ENCODE measurements at places on chromosomes 7 and 10.

DNA sequence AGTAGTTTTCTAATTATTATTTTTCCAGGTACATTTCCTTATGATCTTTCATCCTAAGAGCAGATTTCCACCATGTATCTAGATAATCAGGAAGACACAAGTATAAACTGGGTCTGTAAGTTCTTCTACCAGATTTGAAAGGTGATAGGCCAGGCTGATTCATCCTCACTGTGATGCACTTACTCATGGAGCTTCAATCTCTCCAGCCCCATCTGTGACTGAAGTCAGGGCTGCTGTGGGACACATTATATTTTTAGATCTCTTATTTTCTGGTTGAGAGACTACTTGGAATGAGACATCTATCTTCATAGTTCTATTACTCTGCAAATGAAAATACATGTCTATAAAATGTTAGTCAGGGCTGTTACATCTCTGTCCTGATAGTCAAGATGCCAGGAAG is 85.5 kb upstream of the SLC25A13 start:
- DNase-seq: no peak

DNA sequence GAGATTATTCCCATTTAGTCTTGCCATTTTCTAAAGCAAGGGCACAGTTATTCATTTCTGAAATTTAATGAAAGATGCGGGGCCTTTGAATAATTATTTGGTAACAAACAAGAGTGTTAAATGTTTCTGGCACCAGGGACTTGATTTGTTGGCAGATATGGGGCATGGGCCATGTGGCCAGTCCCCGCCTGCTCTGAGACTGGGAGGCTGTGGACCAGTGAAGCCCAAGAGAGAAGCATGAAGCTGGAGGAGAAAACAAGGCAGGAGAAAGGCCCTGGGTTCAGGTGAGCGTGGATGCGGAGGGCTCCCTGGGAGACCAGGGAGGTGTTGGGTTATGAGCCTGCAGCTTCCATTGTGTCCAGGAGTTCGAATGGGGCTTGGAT is 378.5 kb downstream of the TCERG1L start:
- no peak for DNase-seq

DNA sequence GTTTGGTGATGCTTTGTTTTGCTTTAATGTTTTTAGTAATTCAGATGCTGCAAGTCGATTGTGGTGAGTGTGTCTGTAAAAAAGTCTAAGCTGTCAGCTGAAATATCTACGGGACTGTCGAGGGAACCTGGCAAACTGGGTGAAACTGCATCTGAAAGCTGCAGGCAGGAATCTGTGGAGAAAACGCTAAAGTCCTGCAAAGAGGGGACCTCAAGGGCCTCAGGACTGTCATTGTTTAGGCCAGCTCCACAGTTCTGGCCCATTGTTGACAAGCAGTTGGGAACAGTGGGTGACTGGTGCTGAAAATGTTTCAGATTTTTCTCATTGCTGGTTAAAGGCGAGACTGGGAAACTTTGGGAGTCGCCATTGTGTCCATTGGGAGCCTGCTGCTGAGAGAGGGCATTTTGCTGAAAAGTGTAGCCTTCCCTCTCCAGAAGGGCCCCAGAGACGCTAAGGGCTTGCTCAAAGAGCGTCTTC is 1.8 kb downstream of the HOXA2 start:
- no peak for DNase-seq

- no peak for DNase-seq
Measured at GRCh38 chr10:131775433-131775832, 125.4 kb upstream of the PPP2R2D start.

- DNase-seq: no peak
Measured at GRCh38 chr10:119834188-119834587, 38.5 kb downstream of the MCMBP start.

GRCh38 chr10:126787201-126787600 is 116.7 kb upstream of the C10orf90 start:
- DNase-seq: no peak

- DNase-seq: peak; percentile 65
Measured at GRCh38 chr10:11015446-11015934, 2.2 kb upstream of the CELF2 start.

DNA sequence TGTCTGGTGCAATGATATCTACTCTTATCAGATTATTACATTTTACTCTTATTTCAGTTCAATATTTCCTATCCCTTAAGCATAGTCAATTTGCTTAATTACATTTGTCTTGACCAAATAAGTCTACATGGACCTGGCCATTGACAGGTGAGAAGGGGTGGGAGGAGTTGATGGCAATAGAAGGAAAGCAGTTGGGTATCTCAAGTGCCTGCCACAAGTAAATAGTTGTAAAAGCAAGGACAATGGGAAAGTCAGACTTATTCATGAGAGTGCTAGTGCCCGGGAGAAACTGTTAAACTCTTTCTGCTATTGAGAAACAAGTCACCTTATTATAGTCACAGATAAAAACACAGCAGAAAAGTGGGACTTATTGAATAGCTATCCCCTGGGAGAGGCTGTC is 32.4 kb upstream of the HGF start:
- no peak for DNase-seq

- no peak for DNase-seq
Measured at GRCh38 chr10:69412232-69412790, 4.4 kb downstream of the TACR2 start.

DNA sequence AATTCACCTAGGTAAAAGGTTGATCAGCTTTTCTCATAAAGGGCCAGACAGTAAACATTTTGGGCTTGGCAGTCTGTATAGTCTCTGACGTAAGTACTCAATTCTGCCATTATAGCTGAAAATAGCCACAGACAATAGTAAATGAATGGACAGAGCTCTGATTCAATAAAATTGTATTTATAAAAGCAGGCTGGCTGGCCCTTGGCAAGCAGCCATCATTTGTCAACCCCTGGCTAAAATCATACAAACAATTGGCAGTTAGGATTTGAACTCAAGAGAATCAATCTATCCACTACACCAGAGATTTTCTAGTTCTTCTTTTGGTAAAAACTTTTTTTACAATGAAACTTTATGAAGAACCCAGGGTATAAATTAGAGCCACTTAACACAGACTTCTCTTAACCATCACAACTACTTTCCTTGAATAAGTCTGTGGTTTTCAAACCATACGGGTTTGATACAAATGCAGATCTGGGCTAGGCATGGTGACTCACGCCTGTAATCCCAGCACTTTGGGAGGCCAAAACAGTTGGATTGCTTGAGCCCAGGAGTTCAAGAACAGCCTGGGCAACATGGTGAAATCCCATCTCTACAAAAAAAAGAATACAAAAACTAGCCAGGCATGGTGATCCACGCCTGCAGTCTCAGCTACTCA is 124.5 kb downstream of the SLC16A9 start:
- no peak for DNase-seq

- no peak for DNase-seq
Measured at GRCh38 chr10:132847856-132848255, 61.9 kb upstream of the NKX6-2 start.

GRCh38 chr7:135199439-135199838 is 11.9 kb downstream of the WDR91 start:
- no peak for DNase-seq

DNA sequence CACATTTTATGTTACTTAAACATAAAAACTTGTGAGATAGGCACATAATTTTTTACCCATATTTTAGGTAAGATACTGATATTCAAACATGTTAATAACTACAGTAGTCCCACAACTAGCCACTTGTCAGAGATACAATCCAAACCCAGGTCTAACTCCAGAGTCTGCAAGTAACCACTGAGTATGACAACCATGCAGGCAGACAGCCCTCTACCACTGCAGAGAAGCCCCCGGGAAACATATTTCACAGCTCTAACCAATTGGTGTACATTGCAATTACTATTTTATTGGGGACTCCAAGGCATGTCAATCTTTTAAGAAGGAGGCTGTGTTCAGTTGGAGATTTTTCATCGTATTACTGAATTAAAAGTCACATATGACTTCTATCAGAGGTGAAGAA is 107.2 kb upstream of the FAM133B start:
- DNase-seq: no peak

DNA sequence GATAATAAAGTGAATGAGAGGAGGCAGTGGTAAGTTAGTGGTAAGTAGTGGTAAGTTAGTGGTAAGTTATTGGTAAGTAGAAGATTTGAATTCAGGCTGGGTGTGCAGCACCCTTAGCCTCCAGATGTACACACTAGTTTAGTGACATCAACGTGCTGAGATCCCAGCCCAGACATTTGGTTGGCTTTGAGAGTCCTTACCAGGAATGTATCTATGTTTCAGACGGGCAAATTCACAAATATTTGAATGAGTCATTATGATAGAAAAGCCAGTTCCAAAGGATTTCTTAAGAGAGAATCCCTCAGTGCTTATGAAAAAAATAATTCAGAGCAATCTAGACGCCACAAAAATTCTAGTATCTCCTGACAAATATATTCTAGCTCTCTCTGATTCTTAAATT is 70.0 kb downstream of the ARL4A start:
- no peak for DNase-seq

DNA sequence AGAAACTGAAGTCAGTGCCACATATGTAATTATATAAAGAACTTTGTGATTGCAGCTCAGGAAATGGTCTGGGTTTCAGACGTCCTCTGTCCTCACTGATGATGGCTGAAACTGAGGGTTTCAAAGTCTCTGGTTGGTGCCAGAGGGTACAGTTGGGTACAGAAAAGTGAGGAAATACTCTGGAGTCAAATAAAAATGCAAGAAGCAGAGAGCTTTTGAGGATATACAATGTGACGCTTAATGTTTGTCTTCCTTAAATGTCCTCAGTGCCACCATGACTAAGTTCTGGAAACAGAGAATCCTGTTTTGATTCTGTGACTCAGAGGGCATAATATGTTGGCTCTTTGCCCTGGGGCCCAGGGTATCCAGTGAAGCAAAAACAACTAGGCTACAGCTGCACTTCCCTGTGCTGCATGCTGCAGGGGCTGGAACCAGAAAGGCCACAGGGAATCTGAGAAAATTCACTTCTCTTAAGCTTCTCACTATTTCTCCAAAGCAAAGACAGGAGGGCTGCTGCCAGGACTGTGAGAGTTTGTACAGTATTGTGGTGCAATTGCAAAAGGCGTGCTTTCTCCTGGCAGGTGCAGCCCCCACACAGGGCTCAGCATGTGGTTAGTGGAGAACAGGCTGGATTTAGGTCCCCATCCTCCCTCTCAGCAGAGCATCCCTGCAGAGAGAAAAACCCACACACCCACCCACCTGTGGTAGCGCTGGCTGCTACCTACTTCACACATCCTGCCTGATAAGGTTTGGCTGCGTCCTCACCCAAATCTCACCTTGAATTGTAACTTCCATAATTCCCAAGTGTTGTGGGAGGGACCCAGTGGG is 169.5 kb upstream of the SVIL start:
- peak; percentile 34 for DNase-seq

- DNase-seq: no peak
Measured at GRCh38 chr7:156127166-156128134, 315.2 kb upstream of the SHH start.

GRCh38 chr10:35640951-35641675 is 983 bp downstream of the FZD8 start:
- DNase-seq: peak; percentile 83

DNA sequence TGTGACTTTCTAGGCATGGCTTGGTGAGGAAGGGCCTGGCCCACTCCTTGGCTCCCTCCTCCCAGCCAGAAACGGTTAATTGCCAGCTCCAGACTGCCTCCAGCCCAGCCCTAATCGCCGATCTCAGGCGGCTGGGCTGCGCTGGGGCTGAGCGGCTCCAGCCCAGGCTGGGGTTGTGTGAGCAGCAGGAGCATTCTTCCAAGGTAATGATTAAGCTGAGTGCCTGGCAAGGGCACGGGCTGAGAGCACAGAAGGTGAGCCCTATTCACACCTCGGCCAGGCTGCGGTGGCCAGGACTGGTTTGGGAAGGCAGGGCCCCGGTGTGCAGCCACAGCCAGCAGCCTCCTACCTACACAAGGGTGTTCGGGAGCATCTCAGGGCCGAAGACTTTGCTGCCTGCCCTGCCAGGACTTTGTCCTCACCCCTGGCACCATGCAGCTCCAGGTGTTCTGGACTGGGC is at the start of gene TMEM72:
Gene TMEM72, plus strand, starts transcription at position 257 of the 460 bp plus-strand sequence. Its CDS starts 176 bp downstream, at position 433.
- DNase-seq: no peak

DNA sequence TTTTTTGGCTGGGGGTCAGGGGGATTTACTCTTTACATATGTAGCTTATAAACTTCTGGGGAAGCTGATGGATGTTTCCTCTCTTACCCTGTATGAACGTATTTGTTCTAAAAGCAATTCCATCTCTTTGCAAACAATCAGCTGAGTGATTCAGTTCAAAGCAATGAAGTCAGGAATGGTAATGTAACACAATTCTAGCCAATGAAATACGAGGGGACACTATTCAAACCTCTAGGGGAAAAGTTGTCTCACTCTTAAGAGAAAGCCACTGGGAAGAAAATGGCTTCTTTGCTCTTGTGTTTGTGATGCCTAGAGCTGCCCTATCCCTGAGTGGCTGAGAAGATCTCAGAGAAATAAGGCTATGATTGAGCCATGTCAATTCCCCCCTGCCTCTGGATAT is 134.8 kb upstream of the SEMA3C start:
- no peak for DNase-seq

GRCh38 chr10:128929767-128930166 is 537.3 kb upstream of the MGMT start:
- no peak for DNase-seq

DNA sequence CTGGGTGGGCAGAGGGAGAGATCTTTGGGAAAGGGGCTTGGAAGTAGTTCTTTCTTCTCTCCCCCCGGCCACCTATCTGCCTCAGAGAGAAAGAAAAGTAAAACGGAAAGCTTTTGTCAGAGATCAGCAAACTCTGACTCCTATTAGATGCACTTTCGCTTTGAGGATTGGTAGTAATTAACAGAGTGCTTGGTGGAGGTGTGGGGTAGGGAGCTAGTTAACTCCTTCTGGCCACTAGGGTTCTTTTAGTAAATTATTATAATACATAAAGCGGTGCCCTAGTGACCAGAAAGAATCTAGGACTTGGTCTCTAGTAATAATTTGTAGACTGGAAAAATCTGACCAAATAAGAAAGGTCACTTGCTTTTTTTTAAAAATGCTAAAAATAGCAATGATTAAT is 54.6 kb downstream of the CPVL start:
- DNase-seq: no peak

DNA sequence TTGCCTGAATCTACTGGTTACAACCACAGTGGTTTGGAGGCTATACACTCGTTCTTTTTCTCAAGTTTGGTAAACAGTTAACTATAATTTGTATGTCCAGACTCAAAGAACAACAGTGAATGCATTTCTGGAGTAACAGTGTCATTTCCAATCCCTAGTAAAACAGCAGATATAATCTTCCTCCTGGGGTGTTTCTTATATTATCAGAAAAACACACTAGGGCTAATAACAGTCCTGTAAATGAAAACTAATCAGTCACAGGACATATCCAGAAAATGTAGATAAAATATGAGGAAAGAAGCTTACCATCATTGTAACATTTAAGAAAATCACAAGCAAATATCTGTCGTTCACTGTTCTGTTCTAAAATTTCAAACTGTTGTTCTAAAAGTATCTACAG is 82.6 kb downstream of the LRRN3 start:
- DNase-seq: no peak

- DNase-seq: no peak
Measured at GRCh38 chr7:123573341-123573740, 15.7 kb upstream of the NDUFA5 start.

- no peak for DNase-seq
Measured at GRCh38 chr7:105826143-105826542, 50.3 kb downstream of the ATXN7L1 start.
